ENCODE measurements at places on chromosomes 2 and 18.

DNA sequence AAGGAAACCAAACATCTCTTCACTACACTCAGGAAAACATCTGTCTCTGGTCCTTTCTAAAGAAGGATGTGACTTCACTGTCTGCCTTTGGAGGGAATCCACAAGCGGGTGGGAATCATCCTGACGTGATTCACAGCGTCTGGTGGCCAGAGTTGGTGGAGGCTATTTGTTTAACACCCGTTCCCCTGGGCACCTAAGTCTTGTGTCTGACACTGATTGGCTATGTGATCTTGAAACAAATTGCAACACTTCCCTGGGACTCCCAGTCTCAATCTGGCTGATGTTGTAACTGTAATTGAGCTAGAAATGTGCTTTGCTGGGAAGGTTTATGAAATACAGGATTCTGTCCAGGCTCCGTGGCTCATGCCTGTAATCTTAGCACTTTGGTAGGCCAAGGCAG is 28.8 kb upstream of the SIX3 start:
- H3K4me3 ChIP-seq = no peak overlapping the region
- H3K4me1 ChIP-seq = no peaks in the 10 kb centered on the region
- peaks cover 5% of the 10 kb centered on the region for H3K27me3 ChIP-seq
- no peak for DNase-seq

- H3K36me3 ChIP-seq = no peaks in the 10 kb centered on the region
- DNase-seq = no peak
- H3K4me1 ChIP-seq = no peaks in the 10 kb centered on the region
- H3K4me3 ChIP-seq = no peak overlapping the region
- no peaks in the 10 kb centered on the region for H3K27me3 ChIP-seq
Measured at GRCh38 chr2:162520959-162521358, 177.0 kb downstream of the GCA start.

DNA sequence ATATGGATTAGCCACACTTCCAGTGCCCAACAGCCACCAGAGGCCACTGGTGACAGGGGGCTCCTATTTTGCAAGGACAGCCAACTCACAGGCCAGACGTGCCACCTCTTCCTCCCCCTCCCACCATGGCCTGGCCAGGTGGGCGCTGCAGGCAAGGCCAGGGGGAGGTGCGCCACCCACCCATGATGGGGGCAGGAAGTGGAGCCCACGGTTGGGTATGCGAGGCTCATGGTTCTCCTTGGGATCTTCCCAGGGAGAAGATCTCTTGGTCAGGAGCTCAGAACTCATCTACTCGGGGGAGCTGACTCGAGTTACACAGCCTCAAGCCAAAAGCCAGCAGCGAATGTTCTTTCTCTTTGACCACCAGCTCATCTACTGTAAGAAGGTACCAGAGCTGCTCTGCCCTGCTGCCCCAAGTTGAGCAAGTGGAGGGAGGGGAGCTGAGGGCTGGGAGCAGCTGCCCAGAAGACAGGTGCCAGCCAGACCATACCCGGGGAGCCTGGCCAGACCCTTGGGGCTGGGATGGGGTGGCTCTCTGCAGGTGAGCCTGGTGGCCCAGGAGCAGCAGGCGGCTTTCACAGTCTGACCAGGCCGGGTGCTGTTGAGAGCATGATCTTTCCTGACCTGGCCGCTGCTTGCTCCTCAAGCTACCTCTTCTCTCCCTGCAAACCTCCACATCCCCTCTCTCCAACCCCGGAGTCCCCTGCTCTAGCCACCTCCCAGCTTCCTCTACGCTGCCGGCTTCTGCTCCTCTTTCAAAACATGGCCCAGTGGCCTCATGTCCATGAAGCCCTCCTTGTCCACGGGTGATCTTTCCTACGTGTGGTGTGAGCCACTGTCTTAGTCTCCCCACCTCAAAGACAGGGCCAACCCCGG is 49.8 kb downstream of the FAM168B start:
- H3K4me3 ChIP-seq = no peak overlapping the region
- H3K27me3 ChIP-seq = peaks cover 9% of the 10 kb centered on the region
- no peak for DNase-seq

DNA sequence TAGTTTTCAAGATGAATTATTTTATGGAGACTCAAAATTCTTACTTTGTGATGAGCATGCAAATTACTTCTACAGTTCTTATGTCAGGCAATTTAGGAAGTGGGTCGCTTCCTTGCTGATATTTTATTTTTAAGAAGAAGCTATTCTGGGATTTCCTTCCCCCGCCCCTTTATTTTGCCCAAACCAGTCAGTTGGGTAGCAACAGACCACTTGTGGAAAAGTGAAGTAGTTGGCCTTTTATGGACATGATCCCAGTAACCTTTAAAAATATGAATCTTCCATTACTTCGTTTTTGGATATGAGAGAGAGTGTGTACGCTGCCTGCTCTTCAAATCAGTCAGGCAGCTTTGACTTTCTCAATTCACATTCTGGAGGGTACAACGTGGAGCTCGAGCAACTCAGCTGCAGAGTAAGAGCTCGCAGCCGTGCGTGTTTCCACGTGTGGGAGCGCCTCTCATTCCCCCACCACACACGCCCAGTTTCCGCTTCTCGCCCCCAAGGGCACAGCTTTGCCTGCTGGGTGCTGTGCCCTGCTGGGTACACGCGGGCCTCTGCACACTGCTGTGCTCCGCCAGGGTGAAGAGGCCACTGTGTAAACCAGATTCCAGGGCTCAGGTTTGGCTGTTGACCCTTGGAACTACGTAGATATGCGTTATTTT is 92.6 kb downstream of the ITGB1BP1 start:
- no peak overlapping the region for H3K4me3 ChIP-seq
- H3K4me1 ChIP-seq = no peaks in the 10 kb centered on the region
- no peak overlapping the region for H3K27ac ChIP-seq
- H3K27me3 ChIP-seq = peaks cover 27% of the 10 kb centered on the region
- H3K36me3 ChIP-seq = no peaks in the 10 kb centered on the region

- H3K4me1 ChIP-seq = peaks cover 7% of the 10 kb centered on the region
- DNase-seq = no peak
Measured at GRCh38 chr18:63342206-63342605, 22.6 kb upstream of the BCL2 start.

DNA sequence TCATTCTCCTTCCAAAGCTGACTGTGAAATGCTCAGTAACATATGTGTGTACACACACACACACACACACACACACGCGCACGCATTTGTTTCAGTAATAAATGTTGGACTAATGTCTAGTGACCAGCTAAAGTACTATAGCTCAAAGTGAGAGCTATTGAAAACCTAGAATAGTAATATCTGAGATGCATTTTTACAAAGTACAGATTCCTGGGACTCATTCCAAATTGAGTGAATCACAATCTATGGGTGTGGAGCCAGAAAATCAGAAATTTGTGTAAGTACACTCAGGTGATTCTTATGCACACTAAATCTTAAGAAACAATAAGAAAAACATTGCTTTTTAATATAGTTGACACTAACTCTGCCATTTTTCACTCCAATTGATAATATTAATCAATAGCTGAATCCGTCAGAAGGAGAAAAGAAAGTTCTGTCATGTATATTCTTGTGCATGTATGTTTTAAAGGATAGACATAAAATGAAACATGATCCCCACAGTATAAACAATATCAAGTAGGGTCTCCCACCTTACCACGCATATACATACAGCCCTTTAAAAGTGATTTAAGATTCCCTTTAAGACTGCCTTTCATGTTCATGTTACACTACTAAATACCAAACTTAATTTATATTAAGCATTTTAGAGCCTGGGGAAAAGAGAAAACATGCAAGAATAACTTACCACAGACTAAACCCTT is 123.5 kb downstream of the ATAD2B start:
- DNase-seq = no peak
- no peak overlapping the region for H3K27ac ChIP-seq
- H3K27me3 ChIP-seq = no peaks in the 10 kb centered on the region
- peaks cover 5% of the 10 kb centered on the region for H3K4me1 ChIP-seq

DNA sequence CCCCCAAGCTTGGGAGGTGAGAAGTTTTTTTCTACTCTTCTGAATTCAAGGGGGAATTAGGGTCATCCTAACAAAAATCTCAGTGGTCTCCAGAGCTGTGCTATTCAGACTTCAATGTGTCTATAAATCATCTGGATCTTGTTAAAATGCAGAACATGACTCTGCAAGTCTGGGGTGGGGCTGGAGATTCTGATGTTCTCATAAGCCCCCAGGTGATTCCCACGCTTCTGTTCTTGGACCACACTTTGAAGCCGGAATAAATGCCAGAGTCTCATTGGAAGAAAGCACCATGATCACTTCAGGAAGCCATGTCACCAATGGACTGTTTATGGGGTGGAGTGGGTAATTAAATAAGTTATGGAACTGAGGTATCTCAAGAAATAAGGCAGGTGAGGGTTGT is 22.2 kb upstream of the SLC16A14 start:
- H3K27me3 ChIP-seq = peaks cover 28% of the 10 kb centered on the region
- H3K4me1 ChIP-seq = no peaks in the 10 kb centered on the region
- DNase-seq = no peak

DNA sequence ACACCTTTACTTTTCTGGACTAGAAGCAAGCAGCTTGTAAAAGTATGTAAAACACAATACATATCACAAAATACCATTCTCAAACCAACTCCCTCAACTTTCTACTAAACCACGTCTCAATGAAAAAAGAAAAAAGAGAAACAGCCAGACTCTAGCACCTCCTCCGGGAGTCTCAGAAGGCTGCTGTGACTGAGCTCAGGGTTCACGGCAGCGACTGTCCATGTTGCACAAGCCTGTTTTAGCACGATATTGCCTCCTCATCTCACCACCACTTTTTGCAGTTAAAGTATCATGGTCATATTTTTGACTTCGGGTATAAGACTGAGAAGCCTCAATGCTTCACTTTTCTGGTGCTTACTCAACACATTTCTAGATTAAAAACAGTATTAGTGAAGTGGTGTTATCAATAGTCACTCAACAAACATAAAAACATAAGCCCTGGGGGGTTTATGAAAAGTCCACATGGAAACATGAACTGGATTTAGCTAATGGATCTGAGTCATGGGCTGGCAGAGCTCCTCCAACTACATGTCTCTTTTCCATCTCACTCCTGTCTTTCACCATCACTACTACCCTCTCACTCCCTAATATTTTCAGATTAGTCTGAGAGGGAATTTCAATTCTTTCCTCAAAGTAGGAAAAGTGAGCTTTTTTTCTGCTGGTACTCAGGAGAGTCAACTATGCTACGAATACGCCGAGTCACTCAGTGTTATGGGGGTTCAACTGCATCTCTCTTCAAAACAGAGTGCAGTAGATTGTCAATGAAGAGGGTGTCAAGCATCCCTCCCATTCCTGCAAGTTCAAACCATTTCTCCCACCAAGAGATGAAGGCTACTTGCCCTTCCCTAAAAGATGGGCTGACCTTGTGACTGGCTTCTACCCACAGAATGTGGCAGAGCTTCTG is 113.7 kb downstream of the OSR1 start:
- H3K4me3 ChIP-seq = no peak overlapping the region
- H3K36me3 ChIP-seq = no peaks in the 10 kb centered on the region
- no peak for DNase-seq

GRCh38 chr2:35416391-35417140 is 939.0 kb upstream of the CRIM1 start:
- no peak overlapping the region for H3K27ac ChIP-seq
- no peaks in the 10 kb centered on the region for H3K36me3 ChIP-seq
- no peak overlapping the region for H3K4me3 ChIP-seq
- DNase-seq = no peak
- no peaks in the 10 kb centered on the region for H3K27me3 ChIP-seq
- no peaks in the 10 kb centered on the region for H3K4me1 ChIP-seq

DNA sequence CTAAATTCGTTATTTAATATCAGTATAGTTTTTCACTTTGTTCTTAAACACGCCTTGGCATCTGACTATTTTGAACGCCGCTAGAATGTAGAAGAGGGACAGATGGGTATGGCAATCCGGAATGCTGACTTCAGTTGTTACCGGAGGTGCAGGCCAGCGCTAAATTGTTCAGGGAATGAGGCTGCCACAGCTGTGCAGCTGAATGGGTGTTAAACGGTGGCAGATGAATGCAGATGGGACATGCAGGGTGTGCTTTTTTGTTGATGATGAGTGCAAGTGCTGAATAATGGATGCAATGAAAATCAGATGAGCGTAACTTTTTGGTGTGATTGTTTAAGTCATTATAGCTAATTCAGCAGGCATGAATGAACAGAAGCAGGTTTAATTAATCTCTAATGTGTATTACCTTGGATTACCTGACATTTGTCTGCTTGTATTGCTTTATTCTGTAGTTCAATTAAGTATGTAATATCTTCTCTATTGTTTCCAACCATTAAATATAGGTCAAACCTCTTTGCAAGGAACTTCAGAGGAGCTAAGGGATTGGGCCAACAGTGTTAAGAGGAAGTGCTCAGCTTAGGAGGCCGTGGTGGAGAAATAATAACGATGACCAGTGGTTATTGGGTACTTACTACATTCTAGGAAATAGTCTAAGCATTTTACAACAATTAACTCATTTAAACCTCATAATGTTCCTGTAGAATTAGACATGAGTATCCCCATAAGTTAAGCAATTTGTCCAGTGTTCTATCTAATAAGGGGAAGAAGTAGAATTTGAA is 11.9 kb upstream of the CREG2 start:
- no peak for DNase-seq
- no peak overlapping the region for H3K27ac ChIP-seq
- peaks cover 2% of the 10 kb centered on the region for H3K27me3 ChIP-seq
- peaks cover 3% of the 10 kb centered on the region for H3K4me1 ChIP-seq
- H3K4me3 ChIP-seq = no peak overlapping the region

DNA sequence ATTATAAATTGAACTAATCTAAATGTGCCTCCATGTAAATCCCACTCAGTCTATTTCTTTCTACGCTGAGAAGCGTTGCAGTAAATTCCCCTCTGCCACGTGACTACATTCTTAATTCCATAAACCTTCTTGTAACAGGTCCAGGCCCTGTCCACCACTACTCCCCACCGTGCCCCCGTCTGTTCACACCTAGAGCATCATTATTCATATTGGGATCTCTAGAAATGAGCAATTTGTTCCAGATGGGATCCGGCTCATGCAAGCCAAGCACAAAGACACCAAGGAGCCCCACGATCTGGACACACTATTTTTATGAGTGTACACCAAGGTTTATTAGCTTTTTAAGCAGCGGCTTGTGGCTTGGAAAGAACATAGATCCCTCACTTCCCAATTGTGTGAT is 38.2 kb downstream of the BOLA3 start:
- peaks cover 11% of the 10 kb centered on the region for H3K36me3 ChIP-seq
- no peak overlapping the region for H3K4me3 ChIP-seq
- H3K27ac ChIP-seq = no peak overlapping the region
- peaks cover 4% of the 10 kb centered on the region for H3K27me3 ChIP-seq
- H3K4me1 ChIP-seq = no peaks in the 10 kb centered on the region

DNA sequence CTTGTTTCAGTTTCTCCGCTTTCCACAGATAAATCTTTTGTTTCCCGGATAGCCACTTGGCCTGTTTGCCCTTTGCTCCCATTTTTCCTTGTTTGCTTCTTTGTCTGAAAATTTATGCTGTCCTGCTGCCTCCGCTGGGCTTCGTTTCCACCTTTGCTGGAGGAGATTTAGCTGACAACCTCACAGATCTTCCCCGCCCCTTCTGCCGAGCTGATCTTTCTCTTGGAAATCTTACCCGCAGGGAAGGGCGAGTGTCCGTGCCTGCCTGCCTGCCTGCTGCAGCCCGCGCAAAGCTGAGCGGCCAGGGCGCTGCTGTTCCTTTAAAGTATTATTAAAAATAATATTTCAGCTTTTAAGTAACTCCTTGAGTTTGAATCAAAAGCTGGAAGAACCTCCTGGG is 1.4 kb upstream of the XRCC5 start:
- peaks cover 39% of the 10 kb centered on the region for H3K4me1 ChIP-seq
- H3K4me3 ChIP-seq = no peak overlapping the region
- peaks cover 32% of the 10 kb centered on the region for H3K36me3 ChIP-seq
- H3K27ac ChIP-seq = no peak overlapping the region
- DNase-seq = no peak
- H3K27me3 ChIP-seq = no peaks in the 10 kb centered on the region

All from activated T-helper 2 cell treated with anti-CD3 and anti-CD28 coated beads, Interferon-gamma antibody, Interleukin-2, Interleukin-4, amounts not matched to agents 10 μg/mL and 5 μg/mL and 100 μg/mL, durations not matched to agents 14 hours and 24 hours and 36 hours (primary cell).